Fibroblast of the aortic adventitia (primary cell): ENCODE measurements at places on chromosomes 1 and 21.
A peak's percentile ranks its signal among the peaks of the same experiment; 100 is the strongest.

- DNase-seq = no peak
These were observed 26.2 kb downstream of the ATP8B2 start for GRCh38 chr1:154351363-154352068.

- no peak for DNase-seq
These were observed 26.5 kb upstream of the LPAR3 start for GRCh38 chr1:84919461-84919970.

GRCh38 chr1:169460191-169460833 lies 25.4 kb downstream of the SLC19A2 start:
- DNase-seq = peak; percentile 28

DNA sequence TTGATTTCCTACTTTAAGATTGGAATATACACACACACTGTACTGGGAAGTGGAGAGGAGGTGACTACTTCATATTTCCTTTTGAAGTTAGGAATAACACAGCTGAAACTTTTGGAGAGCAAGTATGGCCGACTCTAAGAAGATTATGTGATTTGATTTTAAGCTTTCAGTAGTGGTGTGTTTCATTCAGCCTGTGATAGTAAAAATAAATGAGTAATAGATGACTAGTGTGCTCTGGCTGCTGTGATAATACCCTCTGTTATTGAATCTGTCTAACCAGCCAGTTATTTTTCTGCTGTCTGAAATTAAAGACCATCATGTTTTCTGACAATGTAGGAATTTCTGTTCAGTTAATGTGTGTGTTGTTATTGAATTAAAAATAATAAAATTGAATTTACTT lies 48.3 kb downstream of the CTTNBP2NL start:
- DNase-seq = peak; percentile 46
